EH (cell line): ENCODE measurements at places on chromosomes 7 and 10.

GRCh38 chr10:79116368-79116767 lies 47.6 kb downstream of the ZMIZ1 start:
- no peak for DNase-seq

- no peak for DNase-seq
Observed at GRCh38 chr7:121795736-121796135, 77.2 kb upstream of the PTPRZ1 start.

- DNase-seq = no peak
Observed at GRCh38 chr7:8628656-8629055, 195.2 kb downstream of the NXPH1 start.

GRCh38 chr7:28868712-28869111 lies 89.4 kb downstream of the TRIL start:
- DNase-seq = no peak

DNA sequence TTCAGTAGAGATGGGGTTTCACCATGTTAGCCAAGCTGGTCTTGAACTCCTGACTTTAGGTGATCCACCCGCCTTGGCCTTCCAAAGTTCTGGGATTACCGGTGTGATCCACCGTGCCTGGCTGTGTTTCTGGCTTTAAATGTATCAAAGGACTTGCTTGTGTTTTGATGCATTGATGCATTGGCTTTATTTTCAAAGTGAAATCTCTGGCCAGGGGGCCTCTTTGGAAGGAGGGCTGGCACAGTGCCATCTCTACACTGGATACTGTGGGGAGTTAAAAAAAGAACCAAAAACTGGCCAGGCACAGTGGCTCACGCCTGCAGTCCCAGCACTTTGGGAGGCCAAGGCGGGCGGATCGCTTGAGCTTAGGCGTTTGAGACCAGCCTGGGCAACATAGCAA lies 16.0 kb downstream of the MNX1 start:
- DNase-seq = no peak

GRCh38 chr7:141301544-141301943 lies 227.7 kb downstream of the TMEM178B start:
- DNase-seq = no peak

- DNase-seq = peak; percentile 83
Observed at GRCh38 chr10:120387326-120387725, 69.7 kb upstream of the PLPP4 start.

- DNase-seq = no peak
Observed at GRCh38 chr7:139431459-139431858, 52.0 kb downstream of the KLRG2 start.

GRCh38 chr10:120553911-120554310 lies 96.9 kb downstream of the PLPP4 start:
- no peak for DNase-seq

DNA sequence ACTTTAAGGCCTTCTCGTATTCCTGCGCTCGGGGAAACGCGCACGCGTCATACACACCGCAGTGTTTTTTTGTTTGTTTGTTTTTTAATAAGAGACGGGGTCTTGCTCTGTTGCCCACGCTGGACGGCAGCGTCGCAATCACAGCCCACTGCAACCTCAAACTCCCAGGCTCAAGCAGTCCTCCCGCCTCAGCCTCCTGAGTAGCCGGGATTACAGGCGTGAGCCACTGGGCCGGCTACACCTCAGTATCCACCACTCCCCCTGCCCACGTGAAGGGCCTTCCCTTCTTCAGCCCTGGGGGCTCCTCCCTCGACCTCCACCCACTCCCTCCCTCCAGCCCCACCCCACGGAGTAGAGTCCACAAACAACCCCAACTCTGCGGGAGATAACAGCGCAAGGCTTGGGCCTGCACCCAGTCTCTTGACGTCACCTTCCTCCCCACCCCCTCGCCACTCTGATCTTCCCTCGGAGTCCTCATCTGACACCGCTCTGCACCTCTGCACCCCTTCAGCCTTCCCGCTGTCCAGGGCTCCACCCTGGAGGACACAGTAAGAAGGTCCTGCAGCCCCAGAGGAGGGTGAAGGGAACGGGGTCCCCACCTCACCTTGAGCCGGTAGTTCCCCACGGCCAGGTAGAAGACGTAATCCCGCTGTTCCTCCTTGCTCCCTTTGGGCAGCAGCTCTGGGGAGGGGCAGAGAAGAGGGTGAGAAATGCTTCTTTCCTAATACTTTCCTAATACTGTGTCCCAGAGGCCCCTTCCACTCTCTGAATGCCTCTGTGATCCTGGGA lies 2.8 kb upstream of the CLDN15 start:
- DNase-seq = no peak

GRCh38 chr10:71068861-71069271 lies 143.5 kb upstream of the UNC5B start:
- peak; percentile 14 for DNase-seq

DNA sequence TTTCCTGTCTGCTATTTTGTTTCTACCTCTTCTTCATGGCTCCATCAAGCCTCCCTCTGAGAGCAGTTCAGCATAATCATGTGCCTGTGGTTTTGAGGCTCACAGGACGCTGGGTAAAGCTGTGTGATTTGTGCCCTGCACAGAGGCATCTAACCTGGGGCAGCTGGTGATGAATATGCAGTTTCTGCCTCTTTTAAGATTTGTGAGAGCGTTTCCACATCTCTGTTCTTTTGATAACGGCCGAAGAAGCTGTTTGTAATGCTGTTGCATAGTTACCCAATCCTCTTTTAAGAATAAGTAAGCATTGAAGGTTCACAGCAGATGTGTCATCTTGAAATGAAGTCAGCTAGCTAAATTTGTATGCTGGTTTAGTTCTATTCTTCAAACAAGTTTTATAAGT lies 45.2 kb downstream of the PNLIPRP3 start:
- no peak for DNase-seq

GRCh38 chr7:23184709-23185359 lies 3.0 kb downstream of the NUP42 start:
- peak; percentile 68 for DNase-seq

DNA sequence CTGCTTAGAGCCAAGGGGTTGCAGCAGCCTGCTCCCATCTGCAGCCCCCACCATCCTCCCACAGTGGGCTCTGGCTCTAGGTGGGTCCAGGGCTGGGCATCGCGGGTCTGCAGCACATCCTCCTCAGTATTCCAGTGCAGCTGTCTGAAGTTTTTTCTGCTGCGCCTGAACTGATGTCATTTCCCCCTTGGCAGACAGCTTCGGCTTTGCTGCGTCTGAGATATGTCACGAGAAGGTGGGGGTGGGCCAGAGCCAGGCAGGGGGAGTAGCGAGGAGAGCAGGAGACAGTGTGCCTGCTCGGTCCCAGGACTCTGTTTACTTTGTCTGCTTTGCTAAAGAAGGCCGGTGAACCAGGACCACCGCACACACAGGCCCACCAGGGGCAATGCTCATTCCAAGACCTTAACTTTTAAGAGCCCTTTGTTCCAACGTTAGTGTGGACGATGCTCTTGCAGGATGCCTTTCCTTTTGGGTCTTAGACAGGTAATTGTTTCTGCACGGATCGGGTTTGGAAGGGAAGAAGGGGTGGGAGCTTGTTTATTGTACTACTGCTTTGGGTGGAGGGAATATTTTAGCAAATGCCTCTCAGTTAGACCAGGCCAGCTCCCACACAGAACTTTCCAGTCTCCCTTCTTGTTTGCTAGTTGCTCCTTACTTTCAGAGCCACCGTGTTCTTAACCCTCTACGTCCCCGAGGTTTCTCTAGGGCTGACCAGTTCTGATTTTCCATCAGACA lies 32.4 kb downstream of the WBP1L start:
- peak; percentile 84 for DNase-seq

GRCh38 chr7:23107781-23108180 lies 2.2 kb downstream of the KLHL7 start:
- no peak for DNase-seq

- DNase-seq = peak; percentile 25
Observed at GRCh38 chr10:63698787-63699150, 177.6 kb downstream of the REEP3 start.

- peak; percentile 15 for DNase-seq
Observed at GRCh38 chr10:24272374-24272773, 63.4 kb downstream of the KIAA1217 start.

DNA sequence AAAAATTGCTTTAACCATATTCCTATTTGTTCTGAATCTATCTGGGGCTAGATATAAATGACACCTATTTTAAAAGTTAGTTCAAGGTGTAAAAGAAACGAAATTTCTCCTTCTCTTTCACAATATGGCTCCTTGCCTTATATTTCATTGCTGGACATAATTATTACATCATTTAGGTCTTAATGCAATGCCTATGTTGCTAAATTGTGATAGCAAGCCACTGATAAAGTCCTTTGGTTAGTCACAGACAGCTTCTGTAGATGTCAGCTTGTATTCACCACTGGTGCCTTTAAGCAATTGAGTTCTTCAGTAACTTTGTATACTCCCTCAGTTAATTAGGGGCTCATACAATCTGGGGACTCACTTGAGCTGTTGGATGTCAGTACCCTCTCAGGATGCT lies 1236.6 kb downstream of the GATA3 start:
- DNase-seq = no peak

- no peak for DNase-seq
Observed at GRCh38 chr7:124113045-124113444, 80.2 kb upstream of the TMEM229A start.

- no peak for DNase-seq
Observed at GRCh38 chr10:124231168-124232155, 138.1 kb upstream of the CHST15 start.

DNA sequence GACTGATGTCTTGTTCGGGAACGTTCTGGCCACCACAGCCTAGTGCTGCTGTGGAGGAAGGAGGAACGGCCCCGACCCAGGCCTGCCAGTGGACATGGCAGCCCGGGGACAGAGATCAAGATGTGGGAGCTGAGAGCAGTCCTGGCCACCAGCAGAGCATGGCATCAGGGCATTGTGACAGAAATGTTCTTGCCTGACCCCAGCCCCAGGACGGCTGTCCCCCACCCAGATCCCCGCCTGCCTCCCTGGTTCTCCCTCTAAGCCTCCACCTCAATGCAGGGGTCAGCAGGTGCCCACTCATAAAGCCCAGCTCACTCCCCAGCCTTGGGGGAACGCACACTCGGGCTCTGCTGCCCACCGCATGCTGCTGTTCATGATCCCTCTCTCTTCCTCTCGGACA lies 42.9 kb upstream of the HSPA12A start:
- DNase-seq = no peak

DNA sequence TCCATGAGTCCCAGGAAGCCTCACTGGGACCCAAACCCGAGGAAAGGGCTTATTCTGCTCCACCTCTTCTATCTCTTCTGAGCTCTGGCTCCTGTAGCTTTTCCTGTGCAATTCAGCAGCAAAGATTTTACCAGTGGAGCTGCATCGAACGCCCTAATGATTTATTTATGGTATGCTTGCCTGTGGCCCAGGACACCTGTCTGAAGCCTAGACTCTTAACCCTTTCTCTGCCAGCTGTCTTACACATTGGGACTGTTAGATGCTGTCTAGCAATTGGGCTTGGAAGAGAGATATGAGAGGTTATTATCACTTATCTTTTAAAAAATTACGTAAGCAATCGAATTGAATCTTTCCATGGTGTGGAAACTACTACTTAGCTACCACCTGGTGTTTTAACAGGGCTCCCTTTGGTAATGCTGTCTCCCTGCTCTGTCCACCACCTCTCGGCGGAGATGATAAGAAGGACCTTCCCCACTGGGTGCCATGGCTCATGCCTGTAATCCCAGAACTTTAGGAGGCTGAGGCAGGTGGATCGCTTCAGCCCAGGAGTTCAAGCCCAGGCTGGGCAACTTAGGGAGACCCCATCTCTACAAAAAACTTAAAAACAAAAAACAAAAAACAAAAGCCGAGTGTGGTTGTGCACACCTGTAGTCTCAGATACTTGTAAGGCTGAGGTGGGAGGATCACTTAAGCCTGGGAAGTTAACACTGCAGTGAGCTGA lies 8.8 kb downstream of the ACSL5 start:
- no peak for DNase-seq

DNA sequence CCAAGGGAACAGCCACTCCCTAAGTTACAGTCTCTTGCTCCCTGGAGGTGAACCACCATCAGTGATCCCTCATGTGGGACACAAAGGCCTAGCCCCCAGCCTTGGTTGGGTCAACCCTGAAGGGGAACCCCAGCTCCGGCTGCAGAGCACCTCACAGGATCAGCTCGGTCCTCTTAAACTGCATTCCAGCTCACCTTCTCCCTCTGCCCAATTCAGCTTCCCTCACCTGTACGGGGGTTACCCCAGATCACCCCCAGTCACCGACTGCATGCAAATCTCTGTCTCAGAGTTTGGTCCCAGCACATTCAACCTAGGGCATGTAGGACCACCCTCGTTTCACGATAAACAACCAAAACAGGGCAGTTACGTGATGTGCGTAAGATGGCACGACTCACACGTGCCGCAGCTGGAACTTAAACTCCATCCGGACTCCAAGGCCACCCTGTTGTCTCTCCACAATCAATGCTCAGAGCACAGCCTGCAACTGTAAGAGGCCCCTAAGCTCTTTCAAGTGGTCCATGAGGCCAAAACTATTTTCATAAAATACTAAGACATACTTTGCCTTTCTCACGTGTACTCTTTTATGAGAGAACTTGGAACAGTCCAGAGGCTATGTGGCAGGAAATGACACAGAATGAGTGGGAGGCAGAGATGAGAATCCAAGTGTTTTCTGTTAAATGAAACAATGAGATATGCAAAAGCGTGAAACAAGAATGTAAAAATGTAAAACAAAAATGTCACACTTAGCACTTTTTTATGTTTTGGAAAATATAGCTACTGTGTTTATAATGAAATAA lies 285.2 kb downstream of the PTPRN2 start:
- no peak for DNase-seq

- DNase-seq = no peak
Observed at GRCh38 chr10:102003541-102003940, 52.4 kb downstream of the ARMH3 start.

DNA sequence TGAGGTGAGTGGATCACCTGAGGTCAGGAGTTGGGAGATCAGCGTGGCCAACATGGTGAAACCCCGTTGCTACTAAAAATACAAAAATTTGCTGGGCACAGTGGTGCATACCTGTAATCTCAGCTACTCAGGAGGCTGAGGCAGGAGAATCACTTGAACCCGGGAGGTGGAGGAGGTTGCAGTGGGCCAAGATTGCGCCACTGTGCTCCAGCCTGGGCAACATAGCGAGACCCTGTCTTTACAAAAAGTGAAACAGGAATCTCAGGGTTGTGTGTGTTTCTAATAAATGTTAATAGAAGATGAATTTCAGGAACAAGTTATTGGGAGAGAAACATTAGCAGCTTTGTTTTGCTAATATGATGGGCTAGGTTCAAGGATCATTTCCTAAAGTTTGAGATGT lies 19.9 kb downstream of the PPP2R2D start:
- DNase-seq = no peak

DNA sequence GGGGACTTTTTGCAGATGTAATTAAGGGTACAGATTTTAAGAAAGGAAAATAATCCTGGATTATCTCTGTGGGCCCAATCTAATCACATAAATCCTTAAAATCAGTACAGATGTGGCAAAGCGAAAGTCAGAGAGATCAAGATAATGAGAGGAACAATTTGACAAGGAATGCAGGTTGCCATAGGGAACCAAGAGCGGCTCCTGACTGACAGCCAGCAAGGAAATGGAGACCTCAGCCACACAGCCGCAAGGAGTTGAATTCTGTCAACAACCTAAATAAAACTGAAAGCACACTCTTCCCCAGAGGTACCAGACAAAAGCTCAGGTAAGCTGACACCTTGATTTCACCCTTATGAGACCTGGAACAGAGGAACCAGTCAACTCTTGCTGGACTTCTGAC lies 3.4 kb upstream of the PNPLA8 start:
- DNase-seq = no peak

- DNase-seq = no peak
Observed at GRCh38 chr10:677750-678661, 11.5 kb downstream of the DIP2C start.

- DNase-seq = no peak
Observed at GRCh38 chr10:122838880-122839279, 6.8 kb downstream of the CUZD1 start.

GRCh38 chr7:139937715-139938114 lies 108.7 kb downstream of the TBXAS1 start:
- DNase-seq = no peak

- DNase-seq = peak; percentile 86
Observed at GRCh38 chr7:42914421-42915045, 2.7 kb upstream of the C7orf25 start.
